ENCODE measurements at places on chromosomes 2 and 18. TPM values are rescaled to one million over a fixed set of nuclear protein-coding genes. Genes with fewer than 3 reads are reported as not detected.
A peak's percentile ranks its signal among the peaks of the same experiment; 100 is the strongest.

- DNase-seq, result peak; percentile 49
Observed at GRCh38 chr2:199602271-199602895, 144.6 kb upstream of the SATB2 start.

GRCh38 chr2:147451902-147452515, 392.8 kb upstream of the ACVR2A start:
- no peak for DNase-seq

GRCh38 chr2:18209934-18210639, 331.6 kb downstream of the KCNS3 start:
- DNase-seq, result peak; percentile 79

DNA sequence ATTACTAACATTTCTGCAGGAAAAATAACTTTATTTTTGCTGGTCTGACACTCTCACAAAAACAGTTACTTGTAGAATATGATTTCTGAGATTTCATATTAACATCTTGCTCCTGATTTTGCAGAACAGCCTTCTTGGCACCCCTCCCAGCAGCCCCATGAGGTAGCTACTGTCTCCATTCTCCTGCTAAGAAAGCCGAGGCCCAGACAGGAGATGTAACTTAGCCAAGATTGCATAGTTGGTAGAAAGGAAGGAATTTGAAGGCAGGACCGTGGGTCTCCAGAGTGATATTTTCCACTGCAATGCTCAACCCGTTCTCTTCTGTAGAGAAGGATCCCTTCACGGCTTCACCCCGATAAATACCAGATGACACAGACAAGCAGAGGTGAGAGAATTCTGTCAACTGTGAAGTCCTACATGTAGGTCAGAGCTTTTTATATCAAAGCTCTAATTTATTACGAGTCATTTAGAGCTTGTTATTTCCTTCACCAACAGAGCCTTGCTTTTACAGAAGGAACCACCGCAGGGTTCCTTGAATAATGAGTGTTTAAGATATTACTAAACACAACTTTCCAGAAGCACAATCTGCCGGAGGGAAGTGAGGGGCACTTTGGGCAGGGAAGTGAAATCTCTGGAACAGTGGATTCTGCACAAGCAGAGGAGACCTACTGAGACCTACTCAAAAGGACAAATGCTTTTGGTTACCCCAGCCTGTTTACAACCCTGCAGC, 48.0 kb upstream of the MYCN start:
- DNase-seq, result no peak

DNA sequence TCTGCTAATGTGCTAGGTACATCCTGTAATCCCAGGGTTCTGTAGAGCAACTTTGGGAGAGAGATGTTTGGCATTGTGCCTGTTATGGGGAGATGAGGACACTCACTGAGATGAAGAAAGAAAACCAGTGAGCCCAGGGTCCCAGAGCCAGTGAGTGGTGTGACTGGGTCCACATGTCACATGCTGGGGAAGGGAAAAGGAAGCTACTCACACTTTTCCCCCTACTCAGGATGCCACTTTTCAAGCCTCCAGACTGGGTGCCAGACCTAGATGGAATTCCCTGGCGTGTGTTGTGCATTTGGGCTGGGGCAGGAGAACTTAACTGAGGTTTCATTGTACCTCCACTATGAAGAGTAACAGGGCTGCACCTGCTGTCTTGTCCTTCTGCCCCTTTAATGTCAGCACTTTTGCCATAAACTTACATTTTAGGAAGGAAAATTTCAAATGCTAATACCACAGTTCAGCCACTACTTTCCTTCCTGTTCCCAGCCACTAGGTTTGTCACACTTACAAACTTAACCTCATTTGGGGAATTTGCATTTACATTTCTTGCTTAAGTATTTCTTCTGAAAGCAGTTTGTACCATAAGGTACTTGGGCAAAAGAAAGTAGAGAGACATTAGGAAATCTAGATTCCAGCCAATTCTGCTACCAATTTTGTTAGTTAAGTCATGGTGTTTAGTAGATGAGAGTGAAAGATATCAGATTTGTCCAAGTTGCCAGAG, 10.2 kb downstream of the INSIG2 start:
- DNase-seq, result no peak

- no peak for DNase-seq
Observed at GRCh38 chr2:237879058-237879430, 19.6 kb downstream of the RAMP1 start.

GRCh38 chr2:20525041-20526035, 78.5 kb downstream of the RHOB start:
- peak; percentile 59 for DNase-seq

GRCh38 chr2:178005756-178006155, 66.8 kb downstream of the PDE11A start:
- DNase-seq, result no peak

DNA sequence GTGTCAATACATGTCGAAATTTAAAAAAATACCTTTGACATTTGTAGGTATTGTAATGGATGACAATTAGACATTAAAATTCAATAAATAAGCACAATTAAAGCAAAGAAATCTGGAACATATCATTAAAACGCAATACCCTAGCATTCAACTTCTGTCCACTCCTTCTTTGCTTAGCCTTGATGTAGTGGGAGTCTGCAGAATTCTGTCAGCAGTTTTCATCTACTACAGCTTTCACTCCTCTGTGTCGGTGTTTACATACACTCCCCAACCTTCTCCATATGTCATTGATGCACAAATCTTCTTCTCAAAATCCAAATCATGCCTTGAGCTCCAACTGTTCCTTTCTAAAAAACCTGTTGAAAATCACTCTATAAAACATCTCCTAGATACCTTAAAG, 1380.6 kb downstream of the DSC3 start:
- no peak for DNase-seq

- no peak for DNase-seq
Observed at GRCh38 chr18:59612381-59612780, 84.8 kb downstream of the CCBE1 start.

GRCh38 chr2:174666845-174667244, 69.2 kb upstream of the WIPF1 start:
- no peak for DNase-seq

DNA sequence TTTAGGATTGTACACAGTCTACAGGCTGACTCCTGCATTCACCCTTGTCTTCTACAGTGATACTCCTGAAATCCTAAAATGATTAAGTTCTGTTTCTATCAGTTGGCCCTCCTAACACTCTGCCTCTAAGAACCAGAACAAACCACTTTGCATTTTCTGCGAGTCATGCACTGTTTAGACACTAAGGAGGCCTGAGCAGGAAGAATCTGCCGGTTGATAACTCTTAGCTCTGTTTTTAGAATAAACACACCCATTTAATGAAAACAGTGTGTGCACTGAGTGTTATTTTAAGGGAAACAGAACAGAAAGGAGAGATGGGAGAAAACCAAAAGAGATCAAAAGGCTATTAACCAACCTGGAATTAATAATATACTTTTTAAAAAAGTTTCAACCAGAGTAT, 22.9 kb upstream of the SSB start:
- DNase-seq, result no peak

GRCh38 chr2:109419960-109420370, 193.8 kb downstream of the SEPTIN10 start:
- no peak for DNase-seq

GRCh38 chr2:183089192-183089851, 10.8 kb downstream of the DUSP19 start:
- DNase-seq, result no peak

DNA sequence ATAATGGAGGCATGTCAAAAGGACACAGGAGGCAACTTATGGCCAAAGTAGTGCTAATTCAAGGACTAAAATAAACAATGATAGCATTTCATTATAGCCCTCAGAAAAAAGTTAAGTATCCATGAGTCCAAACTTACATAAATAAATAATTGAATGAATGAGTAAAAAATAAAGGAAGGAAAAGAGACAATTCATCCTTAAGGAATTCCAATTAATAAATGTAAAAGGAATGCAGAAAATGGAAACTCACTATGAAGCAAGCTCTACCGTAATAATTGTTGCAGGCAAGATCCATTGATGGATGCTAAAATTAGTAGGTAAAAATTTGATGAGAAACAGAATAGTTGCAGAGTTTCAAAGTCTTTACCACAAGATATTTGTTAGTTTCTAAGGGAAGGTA, 88.2 kb upstream of the RAPGEF4 start:
- no peak for DNase-seq

Gene CXCR1
- total RNA-seq, result not detected

Gene ACKR3
- 3.9 TPM for total RNA-seq

Gene TUBA3E
- 0.57 TPM for total RNA-seq

Gene RTN4
- total RNA-seq, result 236 TPM

Gene FAM237A
- not detected for total RNA-seq

Gene EPHA4
- 95.5 TPM for total RNA-seq
